Activated CD4-positive, alpha-beta T cell treated with anti-CD3 and anti-CD28 coated beads for 1 hour (primary cell): ENCODE measurements at places on chromosomes 12 and 14.
A peak's percentile ranks its signal among the peaks of the same experiment; 100 is the strongest.

DNA sequence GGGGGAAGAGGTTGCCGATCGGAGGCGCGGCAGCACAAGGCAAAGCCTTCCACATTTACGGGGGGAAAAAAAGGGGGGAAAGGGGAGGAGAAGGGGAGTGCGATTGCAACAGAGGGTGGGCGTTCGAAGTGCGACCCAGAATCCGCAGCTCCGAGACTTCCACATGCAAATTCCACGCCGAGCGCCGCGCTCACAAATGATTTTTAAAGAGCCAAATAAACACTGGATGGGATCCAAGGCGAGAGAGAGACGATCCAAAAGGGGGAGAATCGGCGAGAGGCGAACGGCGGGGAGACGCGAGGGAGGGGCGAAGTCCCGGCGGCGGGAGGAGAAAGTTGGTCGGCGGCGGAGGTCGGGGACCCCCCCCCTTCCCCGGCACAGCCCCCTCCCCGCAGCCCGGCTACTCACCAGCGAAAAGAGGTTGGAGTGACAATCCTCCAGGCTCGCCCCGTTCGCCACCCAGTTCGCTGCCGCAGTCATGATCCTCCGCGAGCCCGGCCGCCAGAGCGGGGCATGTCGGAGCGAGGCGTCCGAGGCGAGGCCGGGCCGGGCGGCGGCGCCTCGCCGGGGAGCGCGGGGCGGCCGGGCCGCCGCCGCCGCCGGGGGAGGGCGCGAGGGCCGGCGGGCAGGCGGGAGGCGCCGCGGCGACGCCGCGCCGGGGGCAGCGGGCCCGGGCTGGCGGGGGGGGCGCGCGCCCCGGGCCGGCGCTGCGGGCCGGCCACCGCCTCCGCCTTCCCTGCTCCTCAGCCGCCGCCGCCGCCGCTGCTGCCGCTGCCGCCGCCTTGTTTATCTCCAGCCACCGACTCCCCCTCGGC, 634 bp downstream of the MED13L start:
- DNase-seq, result peak; percentile 58

- peak; percentile 28 for DNase-seq
Observed at GRCh38 chr14:58571769-58572472, 65.8 kb upstream of the DACT1 start.

DNA sequence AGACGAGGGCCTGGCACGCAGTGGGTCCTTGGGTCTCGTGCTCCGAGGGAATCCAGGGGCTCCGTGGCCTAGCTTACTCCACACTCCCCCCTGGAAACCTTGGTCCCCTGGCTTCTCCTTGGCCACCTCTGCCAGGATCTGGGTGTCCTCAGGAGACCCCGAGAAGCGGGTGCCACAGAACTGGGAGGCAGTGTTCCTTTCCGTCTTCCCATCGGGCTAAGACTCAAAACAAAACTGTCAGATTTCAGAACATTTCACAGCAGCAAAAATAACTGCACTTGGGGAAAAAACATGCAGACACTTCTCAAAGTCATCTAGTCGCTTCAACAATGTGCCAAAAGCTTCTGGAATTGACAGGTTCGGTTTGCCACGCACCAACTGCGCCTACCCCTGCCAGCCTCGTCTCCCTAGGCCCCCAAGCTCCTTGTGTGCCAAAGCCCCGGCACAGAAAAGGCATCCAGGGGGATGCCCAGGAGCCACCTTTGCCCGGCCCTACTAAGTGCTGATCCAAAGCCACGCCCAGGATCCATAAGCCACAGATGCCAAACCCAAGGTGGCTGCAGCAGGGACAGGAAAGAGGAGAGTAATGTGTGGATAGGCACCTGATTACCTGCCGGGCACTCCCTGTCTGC, 58.4 kb upstream of the DIO3 start:
- DNase-seq, result no peak

DNA sequence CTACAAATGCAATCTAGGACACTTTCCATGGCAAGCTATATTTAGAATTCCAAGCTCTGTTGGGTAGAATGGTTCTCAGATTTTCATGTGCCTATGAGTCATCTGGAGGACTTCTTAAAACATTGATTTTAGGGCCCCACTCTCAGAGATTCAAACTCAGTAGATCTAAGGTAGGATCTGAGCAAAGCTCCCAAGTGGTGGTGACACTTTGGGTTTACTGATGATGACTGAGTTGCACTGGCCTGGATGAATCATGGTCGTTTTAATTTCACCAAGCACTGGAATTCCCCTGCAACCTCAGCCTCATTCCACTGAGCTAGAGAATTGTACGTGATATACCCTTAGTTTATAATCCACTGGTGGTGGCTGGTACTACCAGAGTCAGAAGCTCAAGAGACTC, 86.5 kb downstream of the PPM1H start:
- no peak for DNase-seq

DNA sequence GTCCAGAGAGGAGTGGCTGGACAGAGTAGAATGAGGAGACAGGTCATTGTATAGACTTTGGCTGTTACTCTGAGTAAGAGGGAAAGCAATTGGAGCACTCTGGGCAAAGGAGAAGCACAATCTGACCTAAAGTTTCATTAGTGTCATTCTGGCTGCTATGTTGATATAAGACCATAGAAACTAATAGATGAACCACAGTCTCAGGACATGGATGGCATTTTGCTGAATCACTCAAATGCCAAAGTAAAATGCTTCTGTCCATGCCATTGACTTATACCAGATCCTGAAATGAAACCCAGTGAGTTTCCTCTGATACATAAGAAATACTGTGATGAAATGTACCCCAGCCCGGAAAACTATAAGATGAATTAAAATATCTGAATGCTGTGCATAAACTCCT, 65.8 kb upstream of the COCH start:
- no peak for DNase-seq

- no peak for DNase-seq
Observed at GRCh38 chr14:64238049-64238448, 56.1 kb downstream of the ESR2 start.

DNA sequence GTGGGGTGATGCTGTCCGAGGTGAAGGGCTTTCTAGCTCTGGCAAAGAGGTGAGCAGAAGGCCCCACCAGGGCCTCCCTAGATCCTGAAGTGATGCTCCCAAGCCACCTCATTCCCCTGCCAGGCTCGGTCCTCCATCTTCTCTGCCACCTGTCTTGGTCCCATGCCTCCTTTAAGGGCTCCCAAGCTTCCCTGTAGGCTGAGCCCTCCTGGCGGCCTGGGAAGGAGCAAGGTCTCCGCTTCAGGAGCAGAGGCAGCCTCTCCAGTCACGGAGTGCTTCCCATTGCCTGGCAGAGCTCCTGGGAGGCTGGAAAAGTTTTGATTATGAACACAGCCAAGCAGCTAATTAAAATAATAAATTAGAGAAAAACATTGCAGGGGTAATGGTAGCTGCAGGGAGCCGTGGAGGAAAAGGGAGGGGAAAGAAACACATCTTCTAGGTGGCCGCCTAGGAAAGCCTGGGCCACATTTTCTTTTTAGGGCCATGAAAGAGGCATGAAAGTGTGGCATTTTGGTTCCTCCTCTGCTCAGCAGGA, 160.0 kb upstream of the PRMT8 start:
- DNase-seq, result no peak

- DNase-seq, result no peak
Observed at GRCh38 chr14:51283402-51284085, 43.5 kb downstream of the TMX1 start.

DNA sequence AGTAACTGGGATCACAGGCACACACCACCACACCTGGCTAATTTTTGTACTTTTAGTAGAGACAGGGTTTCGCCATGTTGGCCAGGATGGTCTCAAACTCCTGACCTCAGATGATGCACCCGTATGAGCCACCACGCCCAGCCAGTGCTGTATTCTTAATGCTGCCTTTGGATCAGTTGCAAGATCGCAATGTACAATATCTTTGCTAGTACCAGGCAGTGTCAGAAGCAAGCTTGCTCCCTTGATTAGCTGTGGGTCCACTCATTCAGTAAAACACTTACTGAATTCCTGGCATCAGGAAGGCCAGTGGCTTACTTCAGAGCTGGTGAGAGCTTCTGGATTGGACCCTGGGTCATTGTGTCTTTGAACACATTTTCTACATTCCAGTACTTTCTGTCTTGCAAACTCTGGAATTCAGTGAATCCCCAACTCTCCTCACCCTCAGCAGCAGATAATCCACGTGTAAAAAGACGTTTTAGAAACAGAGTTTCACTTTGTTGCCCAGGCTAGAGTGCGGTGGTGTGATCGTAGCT, 1183.7 kb downstream of the AACS start:
- DNase-seq, result no peak

DNA sequence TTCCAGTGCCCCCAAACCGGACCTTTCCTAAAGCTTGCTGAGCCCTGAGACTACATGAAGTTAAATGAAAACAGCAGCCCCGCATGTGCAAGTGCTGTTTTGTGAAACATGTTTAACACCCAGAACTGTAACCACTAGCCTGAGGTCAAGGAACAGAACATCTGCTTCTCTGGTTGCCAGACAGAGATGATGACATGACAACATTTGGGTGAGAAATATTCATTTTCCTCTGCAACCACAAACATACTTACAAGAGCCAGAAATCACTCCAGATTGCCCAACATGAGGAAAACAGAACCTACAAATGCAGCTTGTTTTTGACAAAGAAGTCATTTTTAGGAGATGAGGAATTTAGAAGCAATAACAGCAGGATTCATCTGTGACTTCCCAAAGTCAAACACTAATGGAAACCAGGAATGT, 110.4 kb downstream of the BCAT1 start:
- DNase-seq, result no peak

DNA sequence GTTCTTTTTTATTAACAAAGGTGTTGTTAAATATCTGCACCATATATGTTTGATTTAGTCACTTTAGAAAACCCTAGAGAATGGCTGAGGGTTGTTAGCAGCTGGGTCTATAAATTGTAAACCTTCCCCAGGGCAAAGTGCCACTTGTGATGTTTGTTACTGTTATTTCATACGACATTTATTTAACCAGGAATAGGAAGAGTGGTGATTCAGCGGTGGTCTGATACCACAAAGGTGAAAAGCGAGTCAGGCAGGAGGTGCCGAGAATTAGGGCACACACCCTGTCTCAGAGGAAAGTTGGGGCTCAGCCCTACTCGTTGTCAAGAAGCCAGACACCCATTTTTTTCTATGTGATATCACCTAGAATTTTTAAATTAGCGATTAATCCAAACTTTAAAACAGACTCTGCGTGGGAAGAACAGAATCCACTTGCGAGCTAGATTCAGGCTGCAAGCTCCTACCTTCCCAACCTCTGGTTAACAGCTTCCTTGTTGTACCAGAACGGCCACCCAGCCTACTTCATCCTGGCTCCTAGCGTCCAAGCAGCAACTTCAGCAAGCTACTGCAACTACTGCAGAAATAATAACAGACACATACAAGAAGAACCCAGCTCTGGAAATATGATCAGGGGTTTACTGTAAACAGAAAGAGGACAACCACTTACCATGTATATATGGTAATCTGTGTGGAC, 126.7 kb downstream of the TMEM132D start:
- DNase-seq, result no peak

GRCh38 chr12:20436316-20436715, 68.0 kb downstream of the PDE3A start:
- no peak for DNase-seq
